NCI-H82 (cell line): ENCODE measurements at places on chromosomes 3 and 15.
A peak's percentile ranks its signal among the peaks of the same experiment; 100 is the strongest.

GRCh38 chr3:70607469-70607868 lies 295.0 kb upstream of the MDFIC2 start:
- DNase-seq: no peak

DNA sequence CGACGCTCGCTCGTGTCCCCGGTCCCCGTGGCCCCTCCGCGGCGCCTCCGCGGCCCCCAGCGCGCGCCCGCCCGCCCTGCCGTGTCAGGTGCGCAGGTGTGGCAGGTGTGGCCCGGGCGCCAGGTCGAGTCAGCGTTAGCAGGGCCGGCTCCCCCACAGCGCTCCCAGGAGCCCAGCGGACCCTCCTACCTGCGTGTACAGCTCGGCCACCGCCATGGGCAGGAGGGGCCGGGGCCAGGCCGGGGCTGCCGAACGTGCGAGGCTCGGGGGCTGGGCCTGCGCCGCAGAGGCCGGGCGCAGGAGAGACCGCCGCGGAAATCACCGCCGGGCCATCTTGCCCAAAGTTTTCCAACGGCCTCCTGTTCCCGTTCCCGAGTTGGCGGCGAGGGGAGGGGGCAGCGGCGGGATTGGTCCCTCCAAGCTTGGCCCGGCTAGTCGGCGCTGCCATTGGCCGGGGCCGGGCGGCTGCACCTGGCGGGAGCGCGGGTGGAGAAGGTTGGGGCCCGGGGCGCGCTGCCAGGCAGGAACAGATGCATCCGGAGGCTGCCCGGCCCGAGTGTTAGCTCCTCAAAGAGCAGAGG lies at the start of gene MYO5C:
TSS of gene MYO5C (minus strand) at position 384 of the 581 bp plus-strand sequence. CDS start at position 216, 168 bp downstream.
- peak; percentile 70 for DNase-seq

- DNase-seq: no peak
Observed at GRCh38 chr15:57819646-57820045, 113.1 kb downstream of the POLR2M start.

DNA sequence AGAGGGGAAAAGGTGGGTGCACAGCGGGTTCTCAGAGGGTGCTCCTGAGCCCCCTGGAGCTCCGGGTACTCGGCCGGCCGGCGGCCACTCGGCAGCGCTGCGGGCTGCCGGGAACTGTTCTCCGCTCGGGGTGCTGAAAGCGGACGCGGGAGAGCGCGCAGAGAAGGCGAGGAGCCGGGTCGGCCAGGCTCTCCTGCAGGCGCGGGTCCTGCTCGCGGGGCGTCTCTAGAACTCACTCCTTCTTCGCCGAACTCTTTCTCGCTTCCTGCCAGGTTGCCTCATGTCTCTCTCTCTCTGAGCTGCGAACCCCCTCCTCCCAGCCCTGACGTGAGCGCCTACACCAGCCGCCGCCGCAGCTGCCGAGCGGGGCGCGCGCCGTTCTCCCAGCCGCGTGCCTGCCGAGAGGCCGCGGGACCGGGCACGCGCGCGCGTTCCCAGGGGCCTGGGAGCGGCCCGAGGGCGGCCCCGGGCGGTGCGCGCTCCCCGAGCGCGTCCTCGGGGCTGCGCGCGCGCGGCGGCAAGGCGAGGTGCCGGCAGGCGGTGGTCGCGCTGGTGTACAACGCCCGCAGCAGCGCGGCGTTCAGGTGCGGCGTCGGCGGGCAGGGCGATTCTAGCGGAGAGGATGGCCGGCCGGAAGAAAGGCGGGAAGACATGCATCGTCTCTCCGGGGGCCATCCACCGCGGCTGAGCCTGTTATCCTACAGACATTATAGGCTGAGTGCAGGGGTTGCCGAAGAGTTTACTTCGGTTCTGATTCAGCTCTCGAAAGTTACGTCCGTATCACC lies at the start of gene PEX5L:
TSS of gene PEX5L (minus strand) at position 267 of the 785 bp plus-strand sequence. CDS start 338 bp downstream, outside the sequence.
- DNase-seq: peak; percentile 98

DNA sequence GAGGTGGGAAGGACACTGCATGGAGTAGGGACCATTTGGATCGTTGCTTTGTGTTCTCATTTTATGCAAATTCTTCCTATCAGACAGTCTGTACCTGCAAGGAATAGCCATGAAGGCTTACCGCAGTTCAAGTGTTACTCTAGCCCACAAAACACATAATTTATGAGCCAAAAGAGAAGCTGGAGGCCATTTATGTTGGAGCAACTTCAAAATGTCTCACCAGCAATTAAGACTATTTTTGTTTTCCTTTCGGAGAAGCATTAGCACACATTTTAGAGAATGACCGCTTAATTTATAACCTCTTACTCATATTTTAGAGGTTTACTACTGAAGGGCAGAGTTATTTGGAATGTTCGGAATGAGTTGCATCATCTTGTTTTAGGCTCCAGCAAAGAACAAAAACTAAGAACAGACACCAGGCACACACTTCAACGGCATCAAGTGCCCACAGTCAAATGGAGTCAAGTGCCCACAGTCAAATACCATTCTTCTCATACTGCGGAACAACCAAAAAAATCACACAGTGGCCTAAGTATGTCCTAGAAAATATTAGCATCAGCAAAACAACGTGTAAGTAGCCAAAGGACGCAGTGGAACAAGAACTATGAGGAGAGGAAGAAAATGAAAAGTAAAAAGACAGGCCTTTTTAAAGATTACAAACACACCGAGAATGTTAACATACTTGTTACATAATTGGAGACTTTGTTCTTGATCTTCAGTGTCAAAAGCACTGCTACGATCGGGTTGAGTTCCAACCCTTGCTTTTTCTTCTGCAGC lies 17.5 kb upstream of the GOLGA8J start:
- no peak for DNase-seq

- DNase-seq: no peak
Observed at GRCh38 chr3:104632521-104632920, 734.2 kb upstream of the ALCAM start.

- DNase-seq: no peak
Observed at GRCh38 chr3:172839679-172840078, 89.2 kb downstream of the ECT2 start.

DNA sequence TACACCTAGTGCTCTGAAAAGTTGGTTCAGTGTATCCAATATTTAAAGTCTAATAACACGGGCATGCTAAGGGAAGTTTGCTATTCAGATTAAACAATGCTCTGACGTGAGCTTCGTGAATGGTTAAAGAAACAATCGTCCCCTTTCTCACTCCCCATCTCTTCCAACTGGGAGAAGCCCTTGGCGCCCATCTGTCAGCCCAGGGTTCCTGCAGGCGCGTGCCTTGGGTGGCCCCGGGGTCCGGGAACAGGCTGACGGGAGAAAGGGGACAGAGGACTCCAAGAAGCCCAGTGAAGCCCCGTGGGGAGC lies 413 bp downstream of the SEC22C start:
- peak; percentile 79 for DNase-seq

DNA sequence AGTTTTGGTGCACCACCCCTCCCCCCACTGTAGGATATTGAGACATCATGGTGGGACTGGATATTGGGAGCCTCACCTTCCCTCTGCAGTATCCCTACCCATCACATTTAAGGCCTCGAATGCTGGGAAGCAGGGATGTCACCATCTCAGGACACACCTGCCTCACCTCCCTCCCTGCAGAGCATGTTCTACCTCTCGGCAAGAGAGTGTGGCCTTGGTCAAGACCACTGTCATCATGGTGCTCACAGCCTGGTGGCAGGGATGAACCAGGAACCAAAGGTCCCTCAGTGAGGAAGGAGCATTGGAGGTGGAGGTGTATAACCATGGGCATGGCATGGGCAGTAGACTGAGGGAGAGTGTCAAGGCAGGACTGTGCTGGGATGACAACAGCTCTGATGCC lies 104.8 kb downstream of the CORO2B start:
- no peak for DNase-seq

DNA sequence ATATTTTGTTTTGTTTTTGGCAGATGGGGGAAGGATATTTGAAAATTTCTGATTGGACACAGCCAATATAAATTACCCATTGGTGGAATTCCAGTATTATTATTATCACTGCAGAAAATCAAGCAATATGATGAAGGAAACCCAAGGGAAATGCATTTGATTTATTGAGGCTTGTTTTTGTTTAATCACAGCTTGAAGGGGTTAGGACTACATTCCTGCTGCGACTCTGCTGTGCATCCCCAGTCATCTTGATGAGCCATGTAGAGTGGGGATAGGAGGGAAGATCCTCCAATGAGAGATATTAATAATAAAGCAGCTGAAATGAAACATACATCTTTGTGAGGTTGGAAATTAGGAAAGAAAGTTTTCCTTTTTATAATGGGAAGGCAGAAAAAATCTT lies 208.6 kb downstream of the GAP43 start:
- DNase-seq: no peak

DNA sequence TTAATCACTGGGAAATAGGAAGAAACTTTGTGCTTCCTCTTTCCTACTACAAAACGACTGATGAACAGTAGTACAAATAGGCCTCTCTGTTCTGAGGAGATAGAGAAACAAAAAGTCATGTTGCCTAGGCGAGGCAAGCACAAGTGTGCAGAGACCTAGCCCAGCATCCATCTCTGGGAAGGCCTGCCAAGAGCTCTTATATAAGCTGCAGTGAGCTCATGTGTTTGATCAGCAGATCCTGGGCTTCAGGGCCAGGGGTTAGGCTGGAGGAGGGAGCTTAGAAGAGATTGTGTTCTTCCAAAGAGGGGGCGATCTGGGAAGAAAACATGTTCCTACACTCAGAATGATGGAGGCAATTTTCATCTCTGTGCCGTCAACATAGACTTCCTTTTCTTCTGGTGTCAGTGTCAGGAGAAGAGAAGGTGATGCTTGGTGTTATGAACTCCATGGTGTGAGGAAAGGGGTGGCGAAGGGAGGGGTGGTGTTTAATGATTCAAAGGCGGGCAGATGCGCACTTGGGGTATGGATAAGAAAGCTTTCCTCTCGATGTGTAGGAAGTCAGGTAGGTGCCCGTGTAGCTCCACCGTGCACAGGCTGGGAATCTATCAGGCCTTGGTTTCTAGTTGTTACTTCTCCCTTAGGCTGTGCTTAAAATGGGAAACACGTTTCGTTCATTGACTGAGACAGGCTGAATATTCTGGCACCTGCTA lies 29.5 kb upstream of the ETV5 start:
- peak; percentile 30 for DNase-seq

- no peak for DNase-seq
Observed at GRCh38 chr15:48784756-48785155, 26.1 kb downstream of the CEP152 start.
